ENCODE measurements at places on chromosomes 16 and 17.

GRCh38 chr17:34998205-34998604 lies 17.9 kb downstream of the LIG3 start:
- DNase-seq = peak; percentile 29

DNA sequence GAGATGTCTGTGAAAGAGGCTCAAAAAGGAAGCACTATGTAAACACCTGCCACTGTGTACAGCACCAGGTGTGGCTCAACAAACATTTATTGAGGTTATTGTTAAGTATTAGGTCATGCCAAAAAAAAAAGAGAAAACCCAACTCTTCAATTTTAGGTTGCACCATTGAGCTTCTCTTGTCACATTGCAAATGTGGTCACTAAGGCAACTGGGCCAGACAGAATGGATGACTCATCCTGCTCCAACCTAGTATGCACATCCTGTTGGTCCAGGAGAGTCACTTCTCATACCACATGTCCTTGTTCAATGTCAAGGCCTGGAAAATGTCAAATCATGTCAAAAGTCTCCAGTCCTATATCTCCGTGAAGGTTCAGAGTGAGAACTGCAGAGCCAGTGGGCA lies 25.0 kb downstream of the HOXB1 start:
- peak; percentile 78 for DNase-seq

- DNase-seq = no peak
Observed at GRCh38 chr16:80739523-80739922, 64.9 kb downstream of the CDYL2 start.

DNA sequence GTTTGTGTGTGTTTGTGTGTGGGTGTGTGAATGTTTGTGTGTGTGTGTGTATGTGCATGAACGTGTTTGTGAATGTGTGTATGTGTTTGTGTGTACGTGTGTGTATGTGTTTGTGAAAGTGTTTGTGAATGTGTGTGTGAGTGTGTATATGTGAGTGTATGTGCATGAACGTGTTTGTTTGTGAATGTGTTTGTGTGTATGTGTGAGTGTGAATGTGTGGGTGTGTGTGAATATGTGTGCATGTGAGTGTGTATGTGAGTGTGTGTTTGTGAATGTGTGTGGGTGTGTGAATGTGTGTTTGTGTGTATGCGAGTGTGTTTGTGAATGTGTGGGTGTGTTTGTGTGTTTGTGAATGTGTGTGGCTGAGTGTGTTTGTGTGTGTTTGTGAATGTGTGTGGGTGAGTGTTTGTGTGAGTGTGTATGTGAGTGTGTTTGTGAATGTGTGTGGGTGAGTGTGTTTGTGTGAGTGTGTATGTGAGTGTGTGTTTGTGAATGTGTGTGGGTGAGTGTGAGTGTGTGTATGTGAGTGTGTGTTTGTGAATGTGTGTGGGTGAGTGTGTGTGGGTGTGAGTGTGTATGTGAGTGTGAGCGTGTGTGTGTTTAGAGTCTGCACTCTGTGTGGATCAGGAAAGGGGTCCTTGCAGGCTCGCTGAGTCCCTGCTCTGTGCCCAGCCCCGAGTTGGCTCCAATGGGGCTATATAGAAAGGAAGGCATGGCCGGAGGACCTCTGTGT lies 890 bp upstream of the CD300A start:
- no peak for DNase-seq

DNA sequence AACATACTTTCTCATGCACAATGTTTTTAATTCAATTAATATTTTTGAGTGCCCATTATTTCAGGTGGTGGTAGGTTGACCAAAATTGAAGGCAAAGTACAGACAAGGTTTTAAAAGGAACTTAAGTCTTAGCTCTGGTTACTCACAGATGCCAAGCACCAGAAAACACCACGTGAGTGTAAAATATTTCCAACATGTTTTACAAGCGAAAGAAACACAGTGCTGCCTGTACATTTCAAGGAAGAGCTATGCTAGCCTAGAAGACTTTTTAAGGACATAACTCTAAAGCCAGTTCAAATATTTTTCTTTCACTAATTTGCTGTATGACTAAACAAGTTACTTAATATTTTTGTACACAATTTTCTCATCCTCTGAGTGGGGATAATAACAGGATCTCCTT lies 736.4 kb upstream of the GOT2 start:
- no peak for DNase-seq

GRCh38 chr17:81577278-81578000 lies 25.3 kb upstream of the FAAP100 start:
- no peak for DNase-seq

- DNase-seq = no peak
Observed at GRCh38 chr17:55254375-55254774, 10.4 kb upstream of the HLF start.

GRCh38 chr16:78990309-78990701 lies 610.2 kb downstream of the MAF start:
- DNase-seq = no peak

DNA sequence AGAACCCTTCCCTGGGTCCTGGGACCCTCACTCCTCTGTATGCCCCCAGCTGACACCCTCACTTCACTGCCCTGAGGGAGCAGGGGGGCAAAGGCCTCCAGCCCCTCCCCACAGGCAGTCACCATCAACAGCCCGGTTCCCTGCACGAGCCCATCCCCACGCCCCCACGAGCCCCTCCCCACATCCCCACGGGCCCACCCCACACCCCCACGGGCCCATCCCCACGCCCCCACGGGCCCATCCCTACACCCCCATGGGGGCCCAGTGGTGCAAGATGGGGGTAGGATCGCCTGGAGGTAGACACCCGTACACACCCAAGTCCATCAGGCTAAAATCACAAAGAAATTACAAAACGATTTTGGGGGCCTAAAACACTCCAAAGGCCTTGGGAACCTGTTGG lies 42.3 kb downstream of the LMF1 start:
- DNase-seq = no peak

DNA sequence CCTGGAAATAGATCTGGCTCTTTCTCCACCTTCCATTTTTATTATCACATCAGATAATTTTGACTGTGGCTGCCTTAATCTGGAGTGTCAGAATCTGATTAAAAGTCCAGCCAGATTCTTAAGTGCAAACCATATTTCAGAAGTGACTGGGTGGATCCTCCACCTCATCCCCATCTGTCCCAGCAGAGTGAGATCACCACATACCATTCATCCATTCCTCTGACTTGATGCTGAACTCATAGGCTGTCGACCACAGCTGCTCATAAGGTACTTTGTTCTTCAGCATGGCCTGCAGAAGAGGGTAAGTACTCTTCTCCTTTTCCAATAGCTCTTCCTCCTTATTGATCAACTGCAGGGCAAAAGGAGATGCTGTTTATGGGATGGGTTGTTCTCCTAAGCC lies 53.5 kb downstream of the DNAH3 start:
- DNase-seq = no peak

- no peak for DNase-seq
Observed at GRCh38 chr17:7237266-7237760, 1.9 kb downstream of the PHF23 start.

DNA sequence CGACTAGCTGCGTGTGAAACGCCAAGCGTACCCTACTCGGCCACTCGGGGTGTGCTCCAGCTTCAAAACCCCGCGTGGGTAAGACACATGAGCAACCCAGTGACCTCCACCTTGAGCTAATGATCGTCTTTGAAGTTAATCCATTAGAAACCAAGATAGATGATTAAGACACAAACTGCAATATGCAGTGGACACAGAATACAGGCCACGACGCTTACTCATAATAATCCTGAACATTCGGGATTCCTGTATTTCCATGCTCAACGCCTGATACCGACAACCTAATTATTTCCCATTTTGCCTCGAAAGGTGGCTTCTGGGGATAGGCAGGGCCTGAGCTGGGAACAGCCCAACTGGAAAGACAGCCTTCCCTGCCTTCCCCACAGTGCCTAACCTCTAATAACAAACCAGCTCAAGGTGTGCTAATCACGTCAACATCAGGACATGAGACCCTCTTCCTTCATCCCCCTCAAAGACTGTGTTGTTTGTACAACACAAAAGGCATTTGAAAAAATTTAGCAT lies 504 bp upstream of the COPRS start:
- DNase-seq = no peak

- DNase-seq = no peak
Observed at GRCh38 chr17:45022288-45022648, 29.2 kb downstream of the DCAKD start.

DNA sequence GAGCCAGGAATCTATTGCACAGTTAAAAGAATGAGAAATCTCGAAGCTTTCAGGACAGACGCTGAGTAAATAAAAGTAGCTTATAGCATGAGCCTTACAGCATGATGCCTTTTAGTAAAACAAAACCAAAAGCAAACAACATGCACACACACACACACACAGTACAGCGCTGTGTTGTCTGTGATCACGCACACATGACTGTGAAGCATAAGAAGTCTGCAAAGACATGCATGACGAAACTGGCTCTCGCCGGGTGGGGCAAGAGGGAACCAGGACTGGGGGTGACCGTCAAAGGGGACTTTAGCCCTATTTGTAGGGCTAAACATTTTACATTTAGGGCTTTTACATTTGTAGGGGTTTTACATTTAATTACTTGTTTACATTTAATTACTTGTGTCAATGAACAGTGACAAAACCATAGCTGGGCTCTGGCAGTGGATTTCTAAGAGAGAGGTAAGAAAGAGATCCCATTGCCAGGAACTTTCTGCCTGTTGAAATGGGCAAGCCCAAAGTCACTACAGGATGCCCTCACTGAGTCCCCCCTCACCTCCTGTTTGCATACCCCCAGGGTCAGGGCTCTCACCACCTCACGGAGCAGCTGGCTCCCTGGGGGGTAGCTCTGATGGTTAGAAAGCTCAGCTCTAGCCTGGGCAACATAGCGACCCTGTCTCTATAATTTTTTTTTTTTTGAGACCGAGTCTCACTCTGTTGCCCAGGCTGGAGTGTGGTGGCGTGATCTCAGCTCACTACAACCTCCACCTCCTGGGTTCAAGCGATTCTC lies 2.0 kb upstream of the TNFRSF13B start:
- DNase-seq = no peak

- DNase-seq = no peak
Observed at GRCh38 chr17:75241996-75242460, 19.4 kb downstream of the GGA3 start.

DNA sequence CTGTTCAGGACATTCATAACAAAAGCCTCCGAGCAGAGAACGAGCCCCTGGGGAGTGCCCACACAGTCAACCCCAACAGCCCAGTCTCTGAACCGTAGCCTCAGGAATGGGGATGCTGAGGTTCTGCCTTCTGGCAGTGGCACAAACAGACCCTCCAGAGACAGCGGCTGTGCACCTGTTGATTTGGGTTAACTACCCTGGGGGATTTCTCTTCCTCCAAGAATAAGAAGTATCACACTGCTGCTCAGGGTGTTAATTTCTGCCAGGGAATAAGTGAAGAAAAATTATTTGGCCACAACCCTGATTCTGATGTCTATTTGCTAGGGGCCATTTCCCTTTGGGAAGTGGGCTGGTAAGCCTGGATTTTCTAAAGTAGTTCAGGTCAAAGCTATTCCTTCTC lies 51.0 kb upstream of the PIRT start:
- no peak for DNase-seq

- no peak for DNase-seq
Observed at GRCh38 chr16:24734382-24734781, 4.9 kb downstream of the TNRC6A start.

GRCh38 chr16:9331503-9331902 lies 240.1 kb downstream of the HAPSTR1 start:
- DNase-seq = no peak

DNA sequence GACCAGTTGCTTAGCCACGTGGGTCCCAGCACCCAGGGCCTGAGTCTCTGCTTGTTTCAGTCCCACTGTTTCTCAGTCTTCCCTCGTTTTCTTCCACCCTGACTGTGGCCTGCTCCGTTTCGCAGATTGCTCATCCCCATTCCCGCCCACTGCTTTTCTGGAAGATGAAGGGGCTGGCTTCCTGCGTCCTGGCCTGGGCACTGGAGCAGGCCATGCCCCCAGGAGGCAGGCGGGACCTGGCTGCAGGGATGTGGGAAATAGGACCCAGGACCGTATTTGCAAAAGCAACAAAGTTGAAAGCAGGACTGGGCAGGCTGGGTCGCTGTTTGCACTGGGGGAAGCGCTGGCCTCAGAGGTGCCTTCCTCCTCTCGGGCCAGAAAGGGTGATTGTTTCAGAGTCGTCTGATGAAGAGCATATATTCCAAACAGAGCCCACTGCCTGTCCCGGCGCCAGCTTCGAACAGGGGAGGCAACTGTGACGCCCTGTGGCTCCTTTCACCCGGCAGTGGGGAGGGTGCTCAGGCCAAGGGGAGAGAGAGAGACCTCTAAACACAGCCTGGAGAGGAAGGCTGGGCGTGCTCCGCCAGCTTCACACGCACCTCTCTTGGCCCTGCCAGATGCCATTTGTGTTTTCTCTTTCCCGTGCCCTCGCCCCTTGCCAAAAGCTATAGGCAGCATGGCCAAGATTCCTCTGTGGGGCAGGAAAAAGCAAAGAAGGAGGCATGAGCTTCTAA lies 108.6 kb downstream of the CMIP start:
- DNase-seq = no peak

DNA sequence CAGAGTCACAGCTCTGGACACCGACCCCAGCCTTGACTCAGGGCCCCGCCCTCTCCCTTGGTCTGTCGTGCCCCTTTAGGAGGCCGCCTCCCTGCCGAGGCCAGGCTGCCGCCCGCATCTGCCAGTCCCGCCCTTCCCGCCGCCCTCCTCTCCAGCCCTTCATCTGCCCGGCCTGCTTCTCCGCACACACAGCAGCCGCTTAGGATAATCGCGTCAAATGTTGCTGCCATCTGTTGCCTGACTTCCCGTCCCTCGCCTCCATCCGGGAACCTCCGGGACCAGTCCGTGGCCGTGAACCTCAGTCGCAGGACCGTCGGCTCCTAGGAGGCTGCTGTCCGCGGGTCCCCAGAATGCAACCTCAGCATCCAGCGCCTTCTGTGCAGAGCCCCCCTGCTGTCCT lies 11.9 kb downstream of the GSE1 start:
- no peak for DNase-seq

DNA sequence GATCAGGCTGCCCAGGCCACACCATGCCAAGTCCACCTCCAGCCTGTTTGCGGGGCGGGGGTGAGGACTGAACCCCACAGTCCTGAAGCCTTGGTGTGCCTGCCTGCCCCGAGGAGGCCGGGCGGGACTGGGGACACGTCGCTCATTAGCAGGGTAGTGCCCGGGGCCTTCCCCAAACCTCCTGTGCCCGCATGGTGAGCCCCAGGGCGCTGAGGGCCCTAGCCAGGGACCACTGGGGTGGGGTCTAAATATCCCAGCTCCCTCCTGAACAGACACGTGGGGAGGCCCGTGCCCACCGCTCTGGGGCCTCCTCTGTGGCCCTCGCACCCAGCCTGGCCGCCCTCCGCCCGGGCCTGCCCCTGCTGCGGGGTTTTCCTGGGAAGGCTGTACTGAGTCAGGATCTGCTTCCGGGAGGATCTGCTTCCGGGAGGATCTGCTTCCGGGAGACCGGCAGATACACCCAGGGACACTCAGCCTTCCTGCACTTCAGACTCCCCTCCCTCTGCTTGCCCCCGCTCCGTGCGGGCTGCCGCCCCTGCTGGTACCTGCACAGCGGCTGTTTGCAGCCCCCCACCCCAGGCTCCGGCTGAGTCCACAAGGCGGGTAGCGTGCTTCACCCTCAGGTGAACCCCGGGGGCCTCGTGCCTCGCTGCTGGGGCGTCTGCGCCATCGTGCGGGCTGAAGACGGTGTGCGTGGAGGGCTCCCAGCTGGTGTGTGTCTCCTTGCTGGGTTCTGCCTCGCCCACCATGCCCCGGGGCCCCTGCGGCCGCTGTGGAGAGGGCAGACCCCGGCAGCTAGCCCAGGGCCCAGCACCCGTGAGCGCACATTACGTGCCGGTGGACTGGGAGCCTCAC lies 23.6 kb upstream of the CACNA1H start:
- DNase-seq = no peak

GRCh38 chr17:2814049-2814448 lies 17.8 kb downstream of the RAP1GAP2 start:
- DNase-seq = no peak

Measured in DMS79 (cell line).